H1 (cell line): ENCODE measurements at places on chromosomes 1 and 21. TPM values are rescaled to one million over a fixed set of nuclear protein-coding genes. Genes with fewer than 3 reads are reported as not detected.

CLCA1 gene
- not detected in 2 replicates for total RNA-seq

STUM gene
- total RNA-seq = 1.2 and 1.3 TPM in 2 replicates

TDRD5 gene
- total RNA-seq = 1.3 and 1.4 TPM in 2 replicates

TGFBR3 gene
- 2.9 and 6.1 TPM in 2 replicates for total RNA-seq

OR6K3 gene
- not detected in 2 replicates for total RNA-seq

S100A7 gene
- total RNA-seq = not detected in 2 replicates

PBX1 gene
- total RNA-seq = 118 and 124 TPM in 2 replicates

RNU1-4 gene
- total RNA-seq = 1,303 and 1,497 TPM in 2 replicates

CRYAA gene
- not detected in 2 replicates for total RNA-seq

DMRTA2 gene
- not detected in 2 replicates for total RNA-seq

MCOLN2 gene
- 6.1 and 6.3 TPM in 2 replicates for total RNA-seq

GRCh38 chr21:46608672-46609111 lies 3.8 kb upstream of the S100B start:
- DNase-seq = no peak

- DNase-seq = peak; percentile 22
Observed at GRCh38 chr1:204725821-204726448, 40.4 kb upstream of the LRRN2 start.

DNA sequence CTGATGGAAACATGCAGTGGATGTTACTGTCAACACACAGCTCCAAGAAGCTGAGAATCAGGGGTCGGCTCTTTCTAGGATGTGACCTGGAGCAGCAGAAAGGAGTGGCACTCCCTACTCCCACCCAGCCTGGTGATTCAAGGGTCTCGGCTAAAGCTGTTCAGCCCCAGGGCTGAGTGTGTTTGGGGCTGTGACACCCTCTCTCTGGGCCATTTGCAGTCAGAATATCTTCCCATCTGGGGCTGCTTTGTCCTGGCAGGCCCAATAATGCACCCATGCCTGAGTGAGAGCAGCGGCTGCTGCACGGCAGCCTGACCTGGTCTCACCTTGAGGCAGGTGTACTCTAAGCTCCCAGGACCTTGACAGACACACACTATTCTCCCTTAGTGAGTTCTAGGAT lies 52.5 kb upstream of the AJAP1 start:
- DNase-seq = no peak

- no peak for DNase-seq
Observed at GRCh38 chr21:42301371-42302075, 13.7 kb downstream of the TFF3 start.

GRCh38 chr1:1873186-1873585 lies 17.7 kb downstream of the GNB1 start:
- DNase-seq = no peak

DNA sequence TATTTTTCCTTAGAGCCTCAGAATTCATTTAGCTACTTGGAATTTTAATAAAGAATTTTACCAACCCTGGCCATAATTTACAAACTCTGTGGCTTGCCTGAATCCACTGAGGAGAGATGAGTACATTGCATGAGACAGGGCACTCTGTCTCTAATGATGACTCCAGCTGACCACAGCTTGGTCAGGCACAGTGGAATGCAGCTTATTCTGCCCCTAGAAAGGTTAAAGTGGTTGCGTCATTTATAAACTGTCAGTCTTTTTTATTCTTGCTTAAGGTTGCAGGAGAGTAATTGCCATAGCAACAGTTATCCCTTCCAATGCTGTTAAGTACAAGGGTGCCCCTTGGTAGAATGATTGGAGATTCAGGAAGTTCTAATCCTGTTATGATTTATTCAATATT lies 28.3 kb downstream of the PDE4B start:
- no peak for DNase-seq

DNA sequence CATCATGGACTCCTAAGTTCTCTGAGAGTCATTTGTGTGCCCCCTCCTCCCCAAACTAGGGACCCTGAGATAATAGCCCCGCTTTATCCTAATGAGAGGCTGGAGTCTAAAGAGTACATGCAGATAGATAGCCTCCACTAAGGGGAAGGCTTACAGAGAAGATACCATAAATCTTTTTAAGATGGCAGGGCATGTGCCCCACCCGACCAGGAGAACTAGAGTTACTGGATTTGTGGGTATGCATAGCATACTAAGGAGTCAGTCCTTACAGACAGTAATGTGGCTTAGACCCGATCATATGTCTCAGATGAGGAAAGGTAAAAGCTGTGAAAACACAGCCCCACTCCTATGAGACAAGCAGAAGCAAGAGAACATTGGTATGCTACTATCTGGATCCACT lies 25.7 kb upstream of the PKN2 start:
- DNase-seq = no peak

DNA sequence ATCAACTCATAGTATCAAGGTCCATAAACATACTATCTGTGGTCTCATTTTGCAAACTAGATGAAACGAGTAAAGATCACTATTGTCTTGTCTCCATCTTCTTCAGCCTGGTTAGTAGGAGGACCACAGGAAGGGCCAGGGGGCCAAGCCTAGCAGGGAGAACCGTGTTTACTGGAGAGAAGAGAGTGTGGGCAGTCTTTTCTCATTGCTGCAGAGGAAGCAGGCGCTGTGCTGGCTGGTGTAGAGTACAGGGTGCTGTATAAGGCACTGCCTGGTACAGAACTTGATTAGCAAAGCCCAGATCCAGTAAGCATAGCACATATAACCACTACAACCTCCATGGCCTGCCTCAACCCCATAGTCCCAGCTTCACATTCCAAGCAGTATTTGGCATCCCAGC lies 10.0 kb upstream of the B4GALT3 start:
- DNase-seq = no peak

- DNase-seq = no peak
Observed at GRCh38 chr1:147502760-147503159, 38.5 kb upstream of the BCL9 start.

- no peak for DNase-seq
Observed at GRCh38 chr1:202084791-202085681, 37.7 kb upstream of the GPR37L1 start.

DNA sequence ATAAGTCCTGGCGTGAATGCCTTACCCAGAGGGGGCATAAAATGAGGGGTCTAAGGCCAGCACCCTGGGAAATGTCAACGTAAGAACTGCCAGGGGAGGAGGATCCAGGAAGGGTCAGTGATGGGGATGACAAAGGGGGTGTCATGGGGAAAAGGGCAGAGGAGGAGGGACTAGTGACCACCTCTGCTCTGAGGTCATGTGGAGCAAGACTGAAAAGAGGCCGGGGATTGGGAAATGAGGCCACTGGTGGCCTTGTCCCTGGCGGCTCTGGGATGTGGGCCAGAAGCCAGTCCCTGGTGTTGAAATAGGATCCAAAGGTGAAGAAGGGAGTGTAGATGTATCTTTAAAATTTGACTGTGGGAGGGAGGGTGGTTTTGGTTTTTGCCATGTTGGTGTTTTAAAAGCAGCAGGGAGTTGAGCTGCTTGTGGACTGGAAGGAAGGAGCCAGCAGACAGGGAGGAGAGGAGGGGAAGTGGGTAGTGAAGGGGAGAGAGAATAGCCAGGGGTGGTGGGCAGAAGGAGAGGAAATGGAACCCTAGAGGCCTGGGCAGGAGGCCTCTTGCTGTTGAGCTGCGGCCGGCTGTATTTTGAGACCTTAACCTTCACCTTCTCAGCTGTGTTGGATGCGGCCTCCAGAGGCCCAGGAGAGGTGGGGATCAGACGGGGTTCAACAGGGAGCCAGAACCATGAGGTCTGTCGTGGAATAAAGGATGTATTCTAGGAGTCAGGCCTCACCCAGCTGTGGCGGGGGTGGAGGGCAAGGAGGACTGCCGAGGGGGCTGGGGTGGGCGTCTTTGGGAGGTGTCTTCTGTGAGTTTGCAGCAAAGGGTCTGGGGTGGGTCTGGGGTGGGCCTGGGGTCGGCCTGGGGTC lies 92.5 kb downstream of the DHRS3 start:
- DNase-seq = no peak

- DNase-seq = no peak
Observed at GRCh38 chr1:90509225-90510048, 207.7 kb downstream of the BARHL2 start.

DNA sequence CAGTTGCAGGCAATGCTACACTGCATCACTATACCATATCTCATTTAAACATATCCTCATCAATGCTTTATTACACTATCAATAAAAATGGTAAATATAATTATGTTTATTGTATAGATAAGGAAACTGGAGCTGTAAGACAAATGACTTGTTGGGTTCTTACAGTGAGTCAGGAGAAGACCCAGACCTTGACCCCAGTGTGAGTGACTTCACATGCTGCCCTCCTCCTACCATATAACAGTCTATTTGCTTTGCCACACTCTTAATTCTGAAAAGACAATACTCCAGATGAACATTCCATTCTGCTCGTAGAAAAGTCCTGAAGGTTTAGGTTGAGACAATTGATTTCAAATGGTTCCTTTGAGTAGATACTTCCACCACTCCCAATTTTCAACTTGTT lies 550.5 kb downstream of the PLPP3 start:
- no peak for DNase-seq

DNA sequence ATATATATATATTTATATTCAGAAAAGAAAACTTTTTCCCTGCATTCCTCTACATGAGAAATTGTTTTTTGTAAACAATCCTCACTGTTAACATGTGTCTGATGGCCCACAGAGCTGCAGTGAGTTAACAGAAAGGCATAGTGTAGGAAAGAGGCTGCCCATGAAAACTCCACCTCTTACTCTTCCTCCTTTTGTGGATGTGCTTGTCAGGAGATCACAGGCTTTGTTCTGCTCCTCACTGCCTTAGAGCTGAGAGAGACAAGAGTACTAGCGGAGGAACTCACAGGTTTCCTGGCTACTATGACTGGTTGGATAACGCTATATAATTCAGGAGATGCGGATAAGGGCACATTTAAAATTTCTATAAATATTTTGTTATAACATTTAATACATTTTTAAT lies 200.6 kb downstream of the BRINP3 start:
- DNase-seq = no peak

- DNase-seq = no peak
Observed at GRCh38 chr1:102595106-102595505, 513.2 kb downstream of the COL11A1 start.

DNA sequence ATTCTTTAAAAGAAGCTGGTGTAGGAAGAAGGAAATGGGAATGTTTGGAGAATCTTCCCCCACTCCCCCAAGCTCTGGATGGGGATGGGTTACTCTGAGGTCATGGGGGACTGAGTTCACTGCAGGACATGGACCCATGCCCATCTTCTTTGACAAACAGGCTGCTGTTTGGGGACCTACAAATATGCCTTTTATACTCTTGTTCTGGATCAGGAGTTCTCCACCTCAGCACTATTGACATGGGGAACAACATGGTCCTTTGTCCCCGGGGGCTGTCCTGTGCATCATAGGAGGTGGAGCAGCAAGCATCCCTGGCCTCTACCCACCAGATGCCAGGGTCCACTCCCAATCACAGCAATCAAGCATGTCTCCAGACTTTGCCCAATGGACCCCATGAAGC lies 365.8 kb upstream of the C1orf174 start:
- DNase-seq = no peak

GRCh38 chr1:226274138-226274537 lies 34.8 kb downstream of the LIN9 start:
- no peak for DNase-seq

GRCh38 chr1:30110846-30111245 lies 612.5 kb downstream of the MATN1 start:
- DNase-seq = no peak

GRCh38 chr1:195981448-195982139 lies 626.6 kb downstream of the KCNT2 start:
- DNase-seq = no peak

DNA sequence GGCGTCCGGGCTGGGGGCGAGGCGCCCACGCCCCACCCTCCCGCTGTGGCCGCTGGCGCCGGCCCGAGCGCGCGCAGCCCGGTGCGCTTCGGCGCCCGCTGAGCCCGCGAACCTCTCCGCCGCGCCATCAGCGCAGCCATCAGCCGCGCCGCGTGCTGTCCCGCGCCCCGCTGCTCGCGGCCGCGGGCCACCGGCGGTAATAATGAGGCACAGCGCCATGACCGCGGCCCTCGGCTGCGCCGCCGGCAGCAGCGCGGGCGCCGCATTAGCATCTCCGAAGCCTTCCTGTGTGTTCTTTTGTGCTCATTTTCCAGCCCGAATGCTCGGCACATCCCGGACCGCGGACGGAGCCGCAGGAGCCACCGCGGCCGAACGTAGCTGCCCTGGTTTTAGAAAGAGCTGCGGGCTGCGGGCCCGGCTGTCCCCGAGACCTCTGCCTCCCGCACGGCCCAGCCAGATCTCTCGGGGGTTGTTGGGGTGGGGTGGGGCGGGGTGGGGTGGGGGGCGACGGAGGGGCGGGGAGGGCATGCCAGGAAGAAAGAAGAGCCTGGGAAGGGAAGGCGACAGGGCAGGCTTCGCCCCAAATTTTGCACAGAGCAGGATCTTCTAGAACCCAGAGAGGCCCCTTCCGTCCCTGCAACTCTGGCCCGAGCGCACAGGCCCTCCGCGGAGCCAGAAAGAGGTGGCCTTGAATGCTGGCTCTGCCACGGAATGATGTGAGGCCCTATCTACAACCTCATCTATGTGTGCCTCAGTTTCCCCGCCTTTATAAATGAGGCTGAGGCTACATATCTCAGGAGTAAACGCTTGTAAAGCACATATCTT lies 55.3 kb downstream of the RRAGC start:
- peak; percentile 72 for DNase-seq

DNA sequence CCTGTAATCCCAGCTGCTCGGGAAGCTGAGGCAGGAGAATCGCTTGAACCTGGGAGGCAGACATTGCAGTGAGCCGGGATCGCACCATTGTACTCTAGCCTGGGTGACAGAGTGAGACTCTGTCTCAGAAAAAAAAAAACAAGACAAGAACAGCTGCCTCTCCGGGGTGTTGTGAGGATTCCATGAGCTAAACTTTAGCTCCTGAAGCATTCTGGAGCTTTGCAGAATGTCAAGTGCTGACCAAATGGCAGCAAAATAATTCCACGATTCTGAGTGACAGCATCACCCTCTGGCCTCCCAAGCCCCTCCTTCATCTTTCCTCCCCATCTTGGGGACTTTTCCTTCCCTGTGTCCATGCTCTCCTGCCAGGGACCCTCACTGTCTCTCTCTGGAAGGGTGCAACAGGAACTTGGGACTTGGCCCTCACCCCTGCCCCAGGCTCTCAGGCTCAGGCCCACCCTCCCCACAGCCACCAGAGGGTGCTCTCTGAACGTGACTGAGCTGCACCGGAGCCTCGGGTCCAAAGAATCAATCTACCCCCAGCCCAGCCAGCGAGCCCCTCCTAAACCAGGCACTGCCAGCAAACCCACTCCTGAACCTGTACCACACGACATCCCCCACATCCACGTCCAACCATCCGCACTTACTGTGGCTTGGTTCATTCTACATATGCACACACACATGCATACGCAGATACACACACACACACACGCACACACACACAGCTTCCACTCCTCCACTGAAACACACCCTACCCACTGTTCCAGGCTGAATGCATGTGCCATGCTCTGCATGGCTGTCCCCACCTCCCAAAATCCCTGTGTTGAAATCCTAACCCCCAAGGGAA lies 45.7 kb downstream of the ACOT7 start:
- peak; percentile 77 for DNase-seq
